Activated CD8-positive, alpha-beta T cell treated with anti-CD3 and anti-CD28 coated beads for 36 hours (primary cell): ENCODE measurements at places on chromosomes 3 and 15.

GRCh38 chr3:39177708-39178332 is 14.6 kb downstream of the XIRP1 start:
- DNase-seq, result peak; percentile 84

- DNase-seq, result no peak
These were observed 244.2 kb upstream of the ST8SIA2 start for GRCh38 chr15:92149465-92149864.

GRCh38 chr3:133262333-133262732 is 137.5 kb upstream of the BFSP2 start:
- DNase-seq, result no peak

GRCh38 chr15:85956532-85957275 is 123.0 kb upstream of the AGBL1 start:
- no peak for DNase-seq

DNA sequence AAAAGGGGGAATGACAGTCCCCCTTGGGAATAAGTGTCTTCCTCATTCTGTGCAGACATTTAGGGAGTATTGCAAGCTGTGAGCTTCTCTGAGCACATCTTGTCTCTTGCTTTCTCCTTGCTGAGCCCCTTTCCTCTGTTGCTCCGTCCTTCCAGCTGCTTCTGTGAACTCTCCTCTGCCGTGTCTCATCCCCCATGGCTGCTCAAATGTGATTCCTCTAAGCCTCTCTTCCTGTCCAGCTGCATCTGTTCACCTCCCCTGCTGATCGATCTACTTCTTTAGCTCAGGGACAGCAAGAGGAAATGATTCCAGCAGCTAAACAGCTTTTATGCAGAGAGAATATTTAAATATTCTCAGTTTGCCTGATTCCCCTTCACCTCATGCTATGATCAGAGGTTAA is 328.0 kb upstream of the DNAJC19 start:
- DNase-seq, result no peak

- no peak for DNase-seq
These were observed 6.2 kb upstream of the SLC6A6 start for GRCh38 chr3:14396031-14396692.

DNA sequence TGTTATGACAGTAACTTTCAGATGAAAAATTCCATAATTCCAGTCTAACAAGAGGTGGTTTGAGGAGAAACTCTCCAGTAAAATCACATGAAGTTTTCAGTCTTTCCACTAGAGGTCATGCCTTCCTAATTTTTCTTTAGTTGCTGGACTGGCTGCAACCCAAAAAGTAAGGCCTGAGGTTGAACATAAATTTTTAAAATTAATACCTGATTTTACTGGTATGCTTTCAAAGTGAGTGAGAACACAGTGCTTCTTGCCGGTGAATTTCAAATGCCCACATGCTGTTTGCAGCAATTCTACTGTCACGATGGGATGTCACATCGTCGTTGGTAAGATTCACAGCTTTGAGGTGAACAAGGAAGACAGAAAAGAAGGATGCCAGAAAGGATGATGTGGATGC is 89.0 kb upstream of the FGF12 start:
- DNase-seq, result no peak

GRCh38 chr3:73115806-73116205 is 54.3 kb downstream of the EBLN2 start:
- DNase-seq, result no peak

GRCh38 chr3:156727519-156728205 is 53.3 kb downstream of the TIPARP start:
- DNase-seq, result peak; percentile 13
